Astrocyte (in vitro differentiated cells and primary cell): ENCODE measurements at places on chromosomes 3 and 15.

GRCh38 chr3:46080124-46080968, 53.1 kb upstream of the XCR1 start:
- DNase-seq: no peak

DNA sequence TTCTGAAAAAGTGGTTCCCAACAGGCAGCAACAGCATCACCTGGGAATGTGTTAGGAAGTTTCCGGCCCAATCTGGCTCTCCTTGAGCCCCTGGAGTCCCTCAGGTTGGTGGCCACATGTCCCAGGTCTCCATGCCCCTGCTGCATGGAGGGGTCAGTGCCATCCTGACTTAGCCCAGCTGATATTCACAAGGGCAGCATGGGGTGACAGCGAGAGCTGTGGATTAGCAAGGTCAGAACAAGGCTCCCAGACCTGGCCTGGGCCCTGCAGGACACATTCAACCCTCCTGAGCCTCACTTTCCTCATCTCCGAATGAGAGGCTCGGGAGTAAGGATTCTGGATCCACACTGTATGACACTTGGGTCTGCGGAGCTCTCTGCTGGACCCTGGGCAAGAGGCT, 243.8 kb upstream of the TLE3 start:
- no peak for DNase-seq

GRCh38 chr3:156899951-156900350, 73.8 kb downstream of the LEKR1 start:
- peak; percentile 81 for DNase-seq

DNA sequence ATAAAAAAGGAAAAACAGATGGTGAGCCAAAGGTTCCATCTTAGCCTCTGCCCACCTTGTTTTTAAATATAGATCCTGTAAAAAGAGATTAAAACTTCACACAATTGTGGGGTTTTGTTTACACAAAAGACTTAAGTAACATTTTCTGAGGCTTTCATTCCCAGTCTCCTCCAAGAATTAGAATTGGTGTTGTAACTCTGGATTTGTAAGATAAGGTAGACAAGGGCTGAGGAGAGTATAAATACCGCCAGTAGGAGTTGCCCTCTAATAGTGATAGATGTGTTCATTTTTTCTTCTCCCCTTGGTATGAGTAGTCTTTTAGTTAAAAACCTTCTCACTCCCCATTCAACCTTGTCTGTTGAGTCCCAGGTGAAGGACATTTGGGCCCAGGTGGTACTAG, 8.5 kb downstream of the MINDY2 start:
- DNase-seq: no peak

GRCh38 chr15:69377216-69377970, 36.8 kb upstream of the KIF23 start:
- no peak for DNase-seq

DNA sequence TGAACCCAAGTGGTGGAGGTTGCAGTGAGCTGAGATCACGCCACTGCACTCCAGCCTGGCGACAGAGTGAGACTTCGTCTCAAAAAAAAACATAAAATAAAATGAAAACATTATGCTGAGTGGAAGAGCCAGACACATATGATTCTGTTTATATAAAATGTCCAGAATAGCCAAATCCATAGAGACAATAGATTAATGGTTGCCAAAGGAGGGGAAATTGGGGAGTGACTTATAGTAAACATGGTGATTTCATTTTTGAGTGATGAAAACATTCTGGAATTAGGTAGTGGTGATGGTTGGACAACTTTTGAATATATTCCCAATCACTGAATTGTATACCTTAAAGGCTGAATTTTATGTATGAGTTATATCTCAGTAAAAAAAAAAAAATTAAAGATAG, 172.0 kb upstream of the BFSP2 start:
- no peak for DNase-seq

DNA sequence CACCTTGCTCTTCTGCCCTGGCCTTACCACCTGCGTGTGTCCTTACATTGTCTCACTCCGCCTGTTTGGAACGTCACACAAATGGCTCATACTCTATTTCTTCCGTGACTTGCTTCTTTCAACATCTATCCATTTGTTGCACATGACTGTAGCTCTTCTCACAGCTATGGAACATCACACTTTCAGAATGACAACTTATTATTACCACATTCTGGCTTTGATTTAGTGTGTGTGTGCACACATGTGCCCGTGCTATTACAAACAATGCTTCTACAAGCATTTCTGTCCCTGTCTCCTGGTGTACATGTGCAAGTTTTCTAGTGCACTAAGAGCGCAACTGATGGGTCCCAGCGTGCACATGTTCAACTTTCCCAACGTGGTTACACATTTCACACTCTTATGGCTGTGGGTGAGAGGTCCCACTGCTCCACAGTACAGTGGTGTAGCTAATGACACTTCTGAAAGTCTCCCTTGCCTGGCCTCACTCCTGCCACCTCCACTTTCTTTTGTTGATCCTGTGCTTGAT, 37.8 kb downstream of the PTH1R start:
- no peak for DNase-seq

- DNase-seq: peak; percentile 79
Measured at GRCh38 chr3:8518138-8518537, 16.5 kb downstream of the LMCD1 start.

DNA sequence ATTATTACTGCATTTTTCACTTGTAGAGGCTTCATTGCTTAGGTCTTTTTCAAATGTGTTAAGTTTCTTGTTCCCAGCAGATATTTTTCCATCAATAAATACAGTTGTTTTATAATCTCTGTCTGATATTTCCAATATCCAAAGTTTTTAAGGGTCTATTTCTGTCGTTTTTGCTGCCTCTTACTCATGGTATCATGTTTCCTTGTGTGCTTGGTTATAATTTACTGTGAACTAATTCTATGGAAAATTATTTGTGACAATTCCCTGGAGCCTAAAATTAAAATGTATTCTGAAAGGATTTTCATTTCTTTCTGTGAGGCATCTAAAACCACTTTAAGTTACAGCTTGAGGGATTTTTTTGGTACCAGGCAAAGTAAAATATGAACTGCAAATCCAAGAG, 17.5 kb downstream of the TBC1D5 start:
- no peak for DNase-seq

DNA sequence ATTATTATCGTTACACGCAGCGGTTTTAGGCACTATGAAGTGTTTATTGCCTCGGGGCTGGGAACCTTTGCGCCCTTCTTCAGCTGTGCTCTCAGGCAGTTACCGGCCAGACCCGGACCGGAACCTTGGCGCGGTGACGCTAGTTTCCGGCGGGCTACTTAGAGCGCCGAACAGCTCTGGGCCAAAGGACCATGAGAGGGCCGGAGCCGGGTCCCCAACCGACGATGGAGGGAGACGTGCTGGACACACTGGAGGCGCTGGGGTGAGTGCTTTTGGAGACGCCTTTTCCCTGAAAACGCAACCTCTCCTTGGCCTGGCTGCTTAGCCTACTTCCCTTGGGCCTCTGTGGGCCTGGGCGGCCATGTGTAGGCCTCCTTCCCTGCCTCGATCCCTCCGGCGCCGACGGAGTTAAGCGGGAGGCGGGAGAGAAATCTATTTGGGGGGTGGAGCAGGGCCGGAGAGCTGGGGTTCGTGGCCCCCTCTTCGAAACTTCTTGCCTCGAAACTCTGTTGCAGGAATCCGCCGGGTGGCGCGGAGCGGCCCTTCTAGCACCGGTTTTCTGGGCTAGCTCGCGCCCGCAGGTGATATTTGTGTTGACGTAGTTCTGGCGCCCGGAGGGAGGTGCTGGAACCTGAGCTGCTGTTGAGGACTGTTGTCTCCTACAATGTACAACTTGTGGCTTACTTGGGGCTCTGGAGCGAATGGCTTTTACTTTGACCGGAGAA, at the start of gene FAM98B:
Gene FAM98B (plus strand): TSS at position 157 of the 725 bp plus-strand sequence. CDS start 35 bp downstream, at position 192.
- peak; percentile 83 for DNase-seq

- DNase-seq: no peak
Measured at GRCh38 chr3:161575901-161576300, 79.3 kb downstream of the OTOL1 start.
